HT-29 (cell line): ENCODE measurements at places on chromosomes 4 and X. TPM values are rescaled to one million over a fixed set of nuclear protein-coding genes. Genes with fewer than 3 reads are reported as not detected.

FAM184B gene
- total RNA-seq = not detected in 2 replicates

CXorf65 gene
- not detected in 2 replicates for total RNA-seq

SSX4 gene
- total RNA-seq = not detected in 2 replicates

DKK2 gene
- total RNA-seq = not detected in 2 replicates

PAQR3 gene
- 8.2 and 11.6 TPM in 2 replicates for total RNA-seq

ARHGEF6 gene
- not detected in 2 replicates for total RNA-seq

CTAG1B gene
- total RNA-seq = not detected in 2 replicates

- no peak for DNase-seq
Observed at GRCh38 chr4:148273501-148273986, 168.7 kb downstream of the NR3C2 start.

DNA sequence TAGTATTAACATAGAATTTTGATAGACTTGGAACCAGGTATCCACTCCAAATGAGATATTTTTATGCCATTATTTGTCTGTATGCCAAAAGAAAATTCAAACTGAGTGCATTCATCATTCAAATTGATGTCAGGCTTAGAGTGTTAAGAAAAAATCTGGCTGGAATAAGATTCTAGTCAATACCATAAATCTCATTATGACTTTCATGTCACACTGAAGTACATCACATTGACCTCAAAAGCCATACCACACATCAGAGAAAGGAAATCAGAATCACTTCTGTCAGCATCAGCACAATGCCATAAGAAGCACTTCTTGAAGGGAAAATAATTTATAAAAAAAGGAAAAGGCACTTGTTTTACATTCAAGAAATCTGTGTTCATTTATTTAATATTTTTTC lies 119.0 kb upstream of the BMP3 start:
- no peak for DNase-seq

DNA sequence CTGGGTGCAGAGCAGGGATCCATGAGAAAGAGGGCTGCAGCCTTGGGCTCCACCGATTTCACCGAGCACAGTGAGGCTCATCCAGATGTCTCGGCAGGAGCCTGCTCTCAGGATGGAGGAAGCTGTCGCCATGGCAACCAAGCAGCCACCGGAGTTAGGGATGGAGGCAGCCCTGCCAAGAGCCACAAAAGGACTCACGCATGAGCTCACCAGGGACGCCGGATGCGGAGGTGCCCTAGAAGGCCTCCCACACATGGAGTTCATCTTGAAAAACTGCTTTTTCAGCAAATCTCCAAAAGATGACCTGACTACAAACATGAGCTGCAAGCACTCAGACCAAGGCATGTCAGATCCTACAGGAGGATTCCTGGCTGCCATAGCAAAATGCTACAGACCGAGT lies 90.7 kb downstream of the WFS1 start:
- DNase-seq = no peak

- DNase-seq = no peak
Observed at GRCh38 chr4:127080141-127080540, 552.6 kb upstream of the INTU start.

- no peak for DNase-seq
Observed at GRCh38 chr4:69503558-69503957, 7.9 kb upstream of the UGT2B4 start.

- no peak for DNase-seq
Observed at GRCh38 chr4:106478152-106478551, 109.6 kb upstream of the GIMD1 start.

DNA sequence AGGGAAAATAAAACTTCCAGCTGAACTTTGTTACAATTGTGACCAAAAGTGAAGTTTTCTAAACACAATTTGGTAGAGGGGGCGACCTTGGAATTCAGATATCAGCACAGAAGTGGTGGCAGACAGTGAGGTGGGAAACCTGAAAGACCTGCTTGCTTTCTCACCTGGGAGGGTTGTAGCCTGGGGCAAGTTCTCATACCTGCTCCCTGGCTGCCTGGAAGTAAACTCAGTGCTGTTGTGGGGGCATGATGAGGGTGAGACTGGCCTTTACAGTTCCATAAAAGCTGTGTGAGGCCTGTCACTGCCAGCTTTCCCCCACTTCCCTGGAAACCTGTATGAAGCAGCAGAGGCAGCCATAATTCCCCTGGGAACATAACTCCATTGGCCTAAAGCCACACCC lies 1180.2 kb downstream of the FAM133A start:
- no peak for DNase-seq

GRCh38 chrX:55039471-55039870 lies 8.7 kb upstream of the ALAS2 start:
- DNase-seq = no peak

DNA sequence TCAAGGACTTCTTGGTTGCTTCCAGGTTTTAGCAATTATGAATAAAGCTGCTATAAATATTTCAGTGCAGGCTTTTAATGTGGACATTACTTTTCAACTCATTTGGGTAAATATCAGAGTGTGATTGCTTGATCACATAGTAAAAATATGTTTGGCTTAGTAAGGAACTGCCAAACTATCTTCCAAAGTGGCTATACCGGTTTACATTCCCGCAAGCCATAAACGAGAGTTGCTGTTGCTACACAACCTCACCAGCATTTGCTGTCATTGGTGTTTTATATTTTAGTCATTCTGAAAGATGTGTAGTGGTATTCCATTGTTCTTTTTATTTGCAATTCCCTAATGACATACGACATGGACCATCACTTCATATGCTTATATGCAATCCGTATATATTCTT lies 30.9 kb upstream of the SPOCK3 start:
- DNase-seq = peak; percentile 26

- no peak for DNase-seq
Observed at GRCh38 chrX:110228453-110228852, 89.4 kb downstream of the AMMECR1 start.

GRCh38 chrX:82087699-82088098 lies 885.8 kb downstream of the SH3BGRL start:
- DNase-seq = no peak

DNA sequence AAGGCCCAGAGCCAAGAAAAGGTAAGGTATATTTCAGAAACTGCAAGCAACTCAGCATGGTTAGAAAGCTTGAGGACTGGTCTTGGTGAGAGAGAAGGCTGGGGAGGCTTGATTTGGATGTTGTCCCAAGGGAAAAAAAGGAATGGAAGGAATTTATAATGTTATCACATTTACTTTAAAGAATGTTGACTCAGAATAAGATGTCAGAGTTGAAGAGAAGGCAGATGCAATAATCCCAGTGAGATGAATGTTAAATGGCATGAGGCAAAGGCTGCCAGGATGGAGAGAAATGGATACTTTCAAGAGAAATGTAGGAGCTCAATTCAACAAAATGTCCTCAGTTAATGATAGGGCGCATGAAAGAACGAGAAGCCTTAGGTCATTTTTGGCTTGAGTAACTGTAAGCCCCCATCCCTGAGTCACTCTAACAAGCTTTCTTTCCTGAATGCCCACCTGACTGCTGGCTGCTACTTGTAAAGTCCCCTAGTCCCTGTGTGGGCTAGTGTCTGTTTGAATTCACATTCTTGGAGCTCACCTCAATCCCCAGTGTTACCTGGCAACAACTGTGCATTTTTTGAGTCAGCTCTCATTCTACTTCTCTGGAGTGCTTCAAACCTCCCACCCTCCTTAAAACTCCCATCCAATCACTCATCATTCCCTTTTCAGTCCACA lies 103.0 kb upstream of the TAPT1 start:
- DNase-seq = no peak

- no peak for DNase-seq
Observed at GRCh38 chr4:1369479-1370079, 22.6 kb downstream of the UVSSA start.

DNA sequence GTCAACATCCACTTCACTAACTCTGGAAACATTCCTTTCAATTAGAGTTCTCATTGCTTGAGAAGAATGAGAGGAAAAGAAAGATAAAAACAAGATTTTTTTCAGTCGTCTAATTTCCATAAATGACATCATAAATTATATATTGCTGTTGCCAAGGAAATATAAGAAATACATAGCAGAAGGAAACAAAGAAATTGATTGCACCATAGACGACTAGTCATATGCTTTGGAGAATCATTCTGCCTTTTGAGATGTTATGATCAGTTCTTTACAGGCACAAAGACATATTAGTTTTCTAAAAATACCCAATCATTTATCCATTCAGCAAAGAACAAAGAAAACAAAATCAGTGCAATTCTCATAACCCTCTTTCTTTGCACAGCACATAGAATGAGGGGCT lies 672 bp upstream of the C1QTNF7 start:
- DNase-seq = no peak

GRCh38 chr4:83413676-83414075 lies 41.9 kb downstream of the HELQ start:
- DNase-seq = no peak

DNA sequence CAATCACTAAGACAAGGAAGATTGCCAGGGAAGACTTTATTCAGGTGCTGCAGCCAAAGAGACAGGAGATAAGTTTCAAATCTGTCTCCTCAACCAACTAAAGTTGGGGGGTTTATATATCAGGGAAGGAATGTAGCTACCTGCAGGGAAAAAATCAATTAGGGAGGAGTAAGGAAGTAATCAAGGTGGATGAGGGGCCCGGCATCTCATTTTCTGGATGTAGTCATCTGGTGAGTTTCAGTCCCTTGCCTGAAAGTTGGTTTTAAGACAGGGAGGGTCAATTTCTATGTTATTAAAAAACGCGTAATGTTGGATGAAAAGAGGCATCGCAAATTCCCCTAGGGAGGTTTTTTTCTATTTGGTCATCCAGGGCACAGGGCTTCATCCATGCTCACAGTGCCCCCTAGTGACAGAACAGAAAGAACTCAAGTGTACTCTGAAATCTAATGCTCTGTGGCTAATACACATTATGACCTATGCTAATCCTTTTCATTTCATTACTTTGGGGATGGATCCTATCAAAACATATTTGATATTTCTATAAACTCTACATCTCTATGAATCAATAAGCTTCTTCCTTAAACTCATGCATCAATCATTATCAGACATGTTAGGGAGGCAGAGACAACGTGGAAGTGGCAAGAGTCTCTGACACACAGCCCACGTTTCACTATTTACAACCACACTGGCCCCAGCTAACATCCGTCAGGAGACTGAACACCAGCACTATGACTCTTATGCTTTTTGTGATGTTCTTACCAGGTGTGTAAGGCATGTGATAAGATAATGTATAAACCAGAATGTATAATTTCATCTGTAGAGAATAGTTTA lies 1577.0 kb upstream of the TENM3 start:
- DNase-seq = peak; percentile 27

DNA sequence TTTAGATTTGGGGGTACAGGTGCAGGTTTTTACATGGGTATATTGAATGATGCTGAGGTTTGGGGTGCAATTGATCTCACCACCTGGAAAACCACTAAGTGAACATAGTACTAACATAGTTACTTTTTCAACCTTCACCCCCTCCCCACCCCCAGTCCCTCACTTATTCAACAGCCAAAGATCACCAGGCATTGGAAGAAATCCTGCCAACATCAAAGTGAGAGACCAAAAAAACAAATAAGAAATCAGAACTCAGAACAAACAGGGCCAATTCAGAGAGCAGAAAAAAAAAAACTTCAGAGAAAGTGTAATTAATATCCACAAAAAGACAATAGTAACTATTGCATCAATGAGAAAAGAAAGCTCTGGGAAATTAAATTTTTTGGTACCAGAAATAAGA lies 20.5 kb upstream of the LAP3 start:
- no peak for DNase-seq

DNA sequence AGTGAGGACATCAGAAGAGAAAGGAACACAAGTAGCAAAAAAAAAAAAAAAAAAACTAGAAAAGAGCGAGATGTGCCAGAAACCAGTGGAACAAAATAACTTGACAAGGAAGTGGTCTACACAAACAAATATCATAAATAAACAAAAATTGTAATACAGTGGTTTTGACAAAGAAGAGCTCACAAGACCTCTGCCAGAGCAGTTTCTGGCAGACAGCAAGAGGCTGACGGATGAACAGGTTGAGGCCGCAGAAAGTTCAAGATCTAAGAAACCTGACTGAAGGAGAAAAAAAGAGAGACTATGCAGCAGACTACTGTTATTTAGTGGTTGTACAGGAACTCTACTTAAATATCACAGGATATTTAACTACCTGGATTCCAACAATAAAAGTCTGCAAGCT lies 66.2 kb downstream of the MAB21L2 start:
- DNase-seq = no peak

GRCh38 chr4:20256381-20256881 lies 4.7 kb downstream of the SLIT2 start:
- no peak for DNase-seq

- no peak for DNase-seq
Observed at GRCh38 chr4:70714079-70714887, 7.5 kb upstream of the RUFY3 start.

DNA sequence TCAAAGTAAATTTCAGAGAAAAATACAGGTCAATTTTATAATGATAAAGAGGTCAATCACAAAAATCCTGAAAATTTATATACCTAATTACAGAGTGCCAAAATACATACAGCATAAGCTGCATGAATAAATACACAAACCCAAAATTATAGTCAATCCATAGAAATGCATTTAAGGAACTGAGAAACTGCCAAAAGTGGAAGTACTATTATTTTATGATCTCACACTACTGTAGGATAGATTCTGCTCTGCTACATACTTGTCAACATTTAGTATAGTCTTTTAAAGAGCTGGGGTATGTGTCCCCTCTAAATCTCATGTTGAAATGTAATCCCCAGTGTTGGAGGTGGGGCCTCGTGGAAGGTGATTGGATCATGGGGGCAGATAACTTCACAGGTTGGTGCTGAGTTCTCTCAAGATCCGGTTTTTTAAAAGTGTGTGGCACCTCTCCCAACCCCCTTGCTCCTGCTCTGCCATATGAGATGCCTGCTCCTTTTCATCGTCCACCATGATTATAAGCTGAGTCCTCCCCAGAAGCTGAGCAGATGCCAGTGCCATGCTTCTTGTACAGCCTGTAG lies 31.8 kb downstream of the CHIC2 start:
- no peak for DNase-seq

DNA sequence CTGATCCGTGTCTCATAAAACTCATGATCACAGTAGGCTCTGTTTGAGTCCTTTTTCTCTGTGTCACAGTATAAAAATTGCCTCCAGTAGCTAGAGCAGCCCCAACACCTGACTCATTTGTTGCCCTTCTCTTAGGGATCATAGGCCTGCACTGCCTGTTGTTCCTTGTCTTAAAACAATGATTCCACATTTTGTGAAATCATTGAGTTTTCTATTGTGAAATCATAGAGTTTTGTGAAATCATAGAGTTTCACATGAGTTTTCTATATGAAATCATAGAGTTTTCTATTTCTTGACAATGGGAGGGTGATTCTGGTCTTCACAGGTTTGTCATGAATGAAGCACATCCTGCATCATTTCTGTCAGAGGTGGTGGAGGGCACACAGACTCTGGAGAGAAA lies 239.9 kb downstream of the GASK1B start:
- no peak for DNase-seq
